COLO829 (cell line): ENCODE measurements at places on chromosomes 1 and 21.

DNA sequence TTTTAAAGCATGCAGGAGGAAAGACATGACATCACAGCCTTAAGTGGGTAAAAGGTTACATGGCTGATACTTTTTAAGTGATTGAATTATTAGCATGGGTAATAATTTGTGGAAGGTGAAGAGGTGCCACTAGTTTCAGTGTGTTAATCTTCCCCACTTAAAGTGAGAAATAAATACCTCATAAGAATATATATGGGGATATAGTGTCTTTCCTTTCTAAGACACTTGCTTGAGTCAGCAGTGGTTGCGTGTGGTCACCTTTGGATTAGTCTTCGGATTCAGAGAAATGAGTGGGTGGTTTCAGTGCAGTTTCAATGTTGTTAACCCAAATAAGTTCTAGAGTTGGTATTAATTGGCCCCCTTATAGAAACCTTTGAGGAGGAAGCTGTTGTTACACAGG lies 94.1 kb downstream of the ADGRL2 start:
- DNase-seq = no peak

DNA sequence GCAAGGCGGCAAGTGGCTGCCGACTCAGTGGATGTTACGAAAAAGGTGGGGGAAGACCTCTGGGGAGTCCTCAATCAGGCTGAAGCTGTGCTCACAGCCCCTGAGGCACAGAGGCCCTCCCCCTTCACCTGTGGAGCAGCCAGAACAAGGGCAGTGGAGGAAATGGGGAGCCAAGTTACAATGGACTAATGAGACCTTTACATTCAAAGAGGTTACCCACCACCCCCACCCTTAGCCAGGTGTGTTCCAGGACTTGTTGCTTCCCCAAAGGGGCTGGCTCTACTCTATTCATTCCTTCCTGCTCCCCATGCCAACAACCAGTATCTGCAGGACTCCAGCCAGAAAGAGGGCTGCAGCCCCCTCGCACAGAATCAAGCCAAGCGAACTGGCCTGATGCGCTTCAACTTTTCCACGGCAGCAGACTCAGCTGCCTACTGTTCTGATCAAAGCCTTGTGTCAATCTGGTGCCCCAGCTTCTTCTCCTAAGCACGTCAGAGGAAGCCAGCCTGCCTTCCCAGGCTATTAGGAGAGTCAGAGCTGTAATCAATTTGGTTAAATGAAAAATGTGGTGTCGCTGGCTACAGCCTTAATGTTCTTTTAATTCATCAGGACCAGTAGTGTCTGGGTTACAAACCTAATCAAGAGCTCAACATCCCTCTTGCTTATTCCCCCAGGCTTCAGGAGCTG lies 1.8 kb upstream of the SYT2 start:
- no peak for DNase-seq

DNA sequence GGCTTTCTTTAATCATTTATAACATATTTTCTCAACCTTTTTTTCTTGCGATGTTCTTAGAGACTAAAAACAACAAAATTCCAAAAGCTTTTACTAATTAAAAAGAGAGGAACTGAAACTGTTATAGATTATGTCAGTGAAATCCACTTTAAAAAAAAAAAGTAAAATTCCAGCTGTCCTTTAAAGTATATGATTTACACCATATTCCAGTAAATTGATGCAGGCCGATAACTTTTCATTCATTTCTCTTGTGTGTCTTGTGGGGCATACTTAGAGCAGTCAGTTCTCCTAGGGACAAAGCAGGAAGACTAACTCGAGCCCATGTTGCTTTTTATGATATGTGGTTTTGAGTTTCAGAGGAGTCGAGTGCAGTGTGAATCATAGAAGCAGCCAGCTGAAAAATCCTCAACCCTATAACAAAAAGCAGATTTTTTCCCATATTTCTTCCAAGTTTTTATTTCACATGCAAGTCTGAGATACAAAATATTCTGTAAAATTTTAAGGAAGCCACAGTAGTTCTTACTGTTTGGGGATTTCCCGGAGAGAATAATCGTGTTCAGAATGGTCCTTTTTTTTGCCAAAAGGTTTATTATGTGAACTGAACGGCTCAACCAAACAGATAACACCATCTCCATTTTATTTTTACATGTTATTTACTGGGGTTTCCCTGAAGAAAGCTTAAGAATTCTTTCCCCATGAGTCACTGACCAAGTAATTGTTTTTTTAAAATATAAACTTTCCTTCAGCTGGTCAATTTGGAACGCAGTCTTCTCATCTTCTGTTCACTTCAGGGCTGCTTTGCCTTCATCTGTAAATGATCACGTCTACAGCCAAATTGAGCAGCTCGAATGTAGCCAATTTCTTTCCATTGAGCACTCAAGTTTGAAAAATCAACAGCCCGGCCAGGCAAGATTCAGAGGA lies 77.0 kb upstream of the C1orf105 start:
- no peak for DNase-seq

GRCh38 chr1:20356850-20357459 lies 66.3 kb downstream of the VWA5B1 start:
- DNase-seq = no peak

- DNase-seq = no peak
Observed at GRCh38 chr1:65998763-65999583, 206.3 kb downstream of the PDE4B start.

GRCh38 chr1:45929257-45929687 lies 125.9 kb downstream of the MAST2 start:
- peak; percentile 6 for DNase-seq

- no peak for DNase-seq
Observed at GRCh38 chr1:223338811-223339746, 24.9 kb downstream of the SUSD4 start.

GRCh38 chr1:86823821-86824500 lies 90.0 kb downstream of the SELENOF start:
- no peak for DNase-seq

- no peak for DNase-seq
Observed at GRCh38 chr21:26471099-26471471, 102.0 kb downstream of the CYYR1 start.

GRCh38 chr21:33452362-33452761 lies 27.4 kb downstream of the TMEM50B start:
- DNase-seq = no peak

DNA sequence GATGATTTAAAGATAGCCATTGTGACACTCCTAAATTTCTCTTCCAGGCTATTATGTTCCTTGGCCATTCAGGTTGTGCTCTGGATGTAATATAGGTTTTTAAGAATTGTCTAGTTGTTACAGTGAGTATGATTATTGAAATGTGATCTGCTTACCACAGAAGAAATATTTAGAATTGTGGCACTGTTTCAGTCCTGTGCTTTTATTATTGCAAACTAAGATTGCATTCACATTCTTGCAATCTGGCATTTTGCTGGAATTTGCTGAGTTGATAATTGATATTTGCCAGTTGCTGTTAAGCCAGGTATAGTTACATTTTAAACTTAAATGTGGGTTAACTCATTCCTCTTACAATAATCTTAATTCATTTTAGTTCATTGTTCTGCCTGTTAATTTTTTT lies 22.3 kb downstream of the EXO1 start:
- no peak for DNase-seq

DNA sequence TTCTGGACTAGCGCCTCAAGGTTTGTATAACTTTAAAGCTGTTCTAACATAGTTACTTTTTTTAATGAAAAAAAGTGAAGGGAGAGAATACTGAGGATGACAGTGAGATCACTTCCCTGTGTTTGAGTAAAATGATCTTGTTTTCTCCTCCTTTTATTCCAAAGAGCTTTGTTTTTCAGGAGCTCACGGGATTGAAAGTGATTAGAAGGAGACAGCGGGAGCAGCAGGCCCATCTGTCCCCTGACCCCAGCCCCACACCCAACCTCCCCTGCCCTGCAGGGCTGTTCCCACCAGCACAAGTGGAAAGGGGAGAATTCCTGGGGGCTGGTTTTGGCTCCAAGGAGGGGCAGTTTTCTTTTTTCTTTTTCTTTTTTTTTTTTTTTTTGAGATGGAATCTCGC lies 2.1 kb upstream of the DNMT3L start:
- no peak for DNase-seq

- no peak for DNase-seq
Observed at GRCh38 chr1:246878551-246878950, 53.2 kb downstream of the AHCTF1 start.

GRCh38 chr21:41931041-41931451 lies 22.8 kb downstream of the C2CD2 start:
- DNase-seq = peak; percentile 85

GRCh38 chr1:228511546-228512445 lies 24.6 kb downstream of the RNF187 start:
- no peak for DNase-seq

- DNase-seq = no peak
Observed at GRCh38 chr1:25522031-25522655, 21.3 kb upstream of the LDLRAP1 start.

GRCh38 chr1:86567878-86568277 lies 21.0 kb downstream of the CLCA4 start:
- no peak for DNase-seq

- no peak for DNase-seq
Observed at GRCh38 chr1:115922801-115923200, 53.5 kb upstream of the SLC22A15 start.

DNA sequence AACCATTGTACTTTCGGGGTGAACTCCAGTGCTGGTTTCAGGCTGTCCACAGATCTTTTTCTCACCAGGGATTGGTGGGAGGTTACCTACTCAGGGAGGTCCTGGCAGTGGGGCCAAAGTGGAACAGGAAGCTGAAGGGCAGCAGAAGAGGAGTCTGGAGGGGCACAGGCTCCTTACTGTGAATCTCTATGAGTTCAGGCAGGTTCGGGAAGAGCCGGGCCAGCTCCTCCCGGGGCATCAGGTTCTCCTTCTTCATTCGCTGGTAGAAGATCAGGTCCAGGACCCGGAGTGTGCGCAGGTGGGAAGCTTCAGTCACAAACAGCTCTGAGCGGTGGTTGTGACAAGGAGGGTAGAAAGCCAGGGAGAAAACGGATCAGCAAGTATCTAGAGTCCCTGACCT lies 26.7 kb downstream of the LRRC71 start:
- no peak for DNase-seq

- peak; percentile 10 for DNase-seq
Observed at GRCh38 chr1:117339866-117340700, 27.2 kb upstream of the MAN1A2 start.

DNA sequence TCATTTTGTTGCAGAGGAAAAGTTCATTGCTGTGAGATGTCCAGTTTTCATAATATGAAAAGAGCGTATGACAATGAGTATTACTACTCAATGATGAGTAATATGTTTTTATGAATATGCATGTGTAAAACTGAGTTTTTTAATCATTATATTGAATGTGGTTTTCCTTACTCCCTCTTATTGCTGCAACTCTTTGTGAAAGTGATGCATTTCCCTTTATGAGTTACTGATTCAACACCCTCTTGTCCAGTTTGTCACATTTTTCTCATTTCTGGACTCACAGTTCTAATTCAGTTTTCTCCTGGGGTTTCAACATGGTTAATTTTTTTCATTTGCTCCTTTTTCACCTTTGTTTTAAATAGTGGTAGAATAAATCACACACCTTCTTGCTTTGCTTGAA lies 35.2 kb upstream of the KCNJ15 start:
- DNase-seq = no peak

DNA sequence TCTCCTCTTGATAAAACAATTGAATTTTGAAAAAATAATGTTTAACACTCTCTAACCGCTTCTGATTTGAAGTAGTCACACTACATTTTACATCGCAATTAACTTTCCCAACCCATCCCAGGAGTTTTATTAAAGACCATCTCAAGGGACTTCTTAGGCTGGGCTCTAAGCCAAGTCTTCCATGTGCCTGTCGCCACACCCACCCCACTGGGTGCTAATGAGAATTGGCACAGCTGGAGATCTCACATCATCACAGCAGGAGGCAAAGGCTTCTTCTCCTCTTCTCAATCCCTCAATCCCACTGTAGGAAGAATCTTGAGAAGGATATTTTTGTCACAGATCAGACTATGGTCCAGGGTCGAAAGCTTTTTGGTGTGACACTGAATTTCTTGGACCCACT lies 328.9 kb downstream of the NUF2 start:
- no peak for DNase-seq

DNA sequence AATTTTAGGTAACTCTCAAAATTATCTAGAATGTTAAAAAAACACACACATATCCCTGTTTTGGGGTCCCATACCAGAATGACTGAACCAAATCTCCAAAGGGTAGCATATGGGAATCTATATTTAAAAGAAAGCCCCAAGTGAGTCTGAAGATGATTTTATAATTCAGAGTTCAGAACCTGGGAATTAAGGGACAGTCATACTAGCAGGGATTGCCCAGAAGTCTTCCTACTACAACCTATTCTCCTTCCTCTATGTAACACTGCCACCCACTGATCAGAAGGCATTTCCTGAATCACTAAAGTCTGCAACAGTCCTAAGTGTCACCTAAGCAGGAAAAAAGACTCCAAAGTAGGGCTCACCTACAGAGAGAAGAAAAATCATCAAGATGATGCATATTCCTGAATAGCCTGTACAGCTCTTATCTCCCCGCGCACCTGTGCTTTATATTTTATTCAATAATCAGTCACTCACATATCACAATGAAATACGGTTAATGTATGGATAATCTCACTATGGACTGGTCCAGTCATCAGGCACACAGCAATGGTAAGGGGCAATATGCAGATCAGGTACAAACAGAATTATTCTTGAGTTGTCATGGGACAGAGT lies 4.9 kb downstream of the RGS1 start:
- DNase-seq = peak; percentile 48

- no peak for DNase-seq
Observed at GRCh38 chr1:166763318-166763717, 76.0 kb upstream of the POGK start.

GRCh38 chr1:1117469-1117831 lies 1.6 kb upstream of the C1orf159 start:
- no peak for DNase-seq

- DNase-seq = no peak
Observed at GRCh38 chr1:201511941-201512539, 5.1 kb upstream of the CSRP1 start.

- peak; percentile 18 for DNase-seq
Observed at GRCh38 chr1:22317231-22317919, 134.3 kb upstream of the ZBTB40 start.
